Activated CD4-positive, CD25-positive, alpha-beta regulatory T cell treated with anti-CD3 and anti-CD28 coated beads, Interleukin-2, amount 50 U/mL, for 72 hours (primary cell): ENCODE measurements at places on chromosomes 11 and 22.
A peak's percentile ranks its signal among the peaks of the same experiment; 100 is the strongest.

DNA sequence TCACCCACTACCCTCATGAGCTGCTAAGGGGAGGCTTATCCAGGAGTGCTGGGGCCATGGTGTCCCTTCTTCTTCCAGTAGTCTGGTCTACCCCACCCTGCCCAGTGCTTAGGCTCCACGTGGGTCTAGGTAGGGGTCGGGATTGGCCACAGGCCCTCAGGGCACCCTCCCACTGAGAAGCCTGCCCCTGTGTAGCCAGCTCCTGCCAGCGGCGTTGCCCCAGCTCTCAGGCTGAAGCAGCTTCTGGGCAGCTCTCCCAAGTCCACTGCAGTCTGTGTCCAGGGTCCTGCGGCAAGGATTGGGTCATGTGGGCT, 24.0 kb upstream of the RIC3 start:
- DNase-seq, result no peak

DNA sequence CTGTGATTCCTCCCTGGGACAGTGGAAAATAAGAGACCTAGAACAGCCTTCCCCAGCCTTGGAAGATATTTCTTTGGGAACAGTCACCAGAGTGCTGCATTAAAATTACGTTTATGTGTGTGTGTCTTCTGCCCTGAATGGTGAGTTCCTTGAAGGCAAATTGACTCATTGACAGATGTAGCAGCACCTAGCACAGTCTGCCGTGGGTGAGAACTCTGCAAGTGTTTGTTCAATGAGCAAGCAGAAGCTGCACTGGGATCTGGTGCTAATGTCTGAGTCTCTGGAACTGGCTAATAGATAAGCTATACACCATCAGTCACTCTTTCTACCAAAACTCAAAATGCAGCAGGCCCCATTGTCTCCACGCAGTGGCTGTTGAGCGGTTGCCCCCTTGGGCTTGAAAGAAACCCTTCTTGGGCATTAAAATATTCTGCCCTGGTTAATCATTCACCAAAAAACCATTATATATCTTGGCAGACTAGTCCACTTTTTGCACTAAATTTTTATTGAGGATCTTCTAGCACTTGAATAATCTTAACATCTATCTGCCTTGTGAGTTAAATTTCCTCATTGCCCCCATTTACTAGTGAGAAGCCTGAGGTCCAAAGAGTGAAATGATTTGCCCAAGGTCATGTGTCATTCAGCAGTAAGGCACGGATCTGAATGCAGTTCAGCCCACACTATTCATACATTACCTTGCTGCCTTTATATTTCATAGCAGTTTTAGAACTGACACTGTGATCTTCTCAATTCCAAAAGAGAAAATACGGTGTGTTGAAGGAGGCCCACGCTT, 87.8 kb upstream of the GALNT18 start:
- no peak for DNase-seq

- no peak for DNase-seq
These were observed 200.6 kb upstream of the POU2AF2 start for GRCh38 chr11:111044751-111045406.

- no peak for DNase-seq
These were observed 44.4 kb upstream of the TCF20 start for GRCh38 chr22:42314709-42315391.

GRCh38 chr11:68904248-68904847, 657 bp downstream of the IGHMBP2 start:
- peak; percentile 39 for DNase-seq

DNA sequence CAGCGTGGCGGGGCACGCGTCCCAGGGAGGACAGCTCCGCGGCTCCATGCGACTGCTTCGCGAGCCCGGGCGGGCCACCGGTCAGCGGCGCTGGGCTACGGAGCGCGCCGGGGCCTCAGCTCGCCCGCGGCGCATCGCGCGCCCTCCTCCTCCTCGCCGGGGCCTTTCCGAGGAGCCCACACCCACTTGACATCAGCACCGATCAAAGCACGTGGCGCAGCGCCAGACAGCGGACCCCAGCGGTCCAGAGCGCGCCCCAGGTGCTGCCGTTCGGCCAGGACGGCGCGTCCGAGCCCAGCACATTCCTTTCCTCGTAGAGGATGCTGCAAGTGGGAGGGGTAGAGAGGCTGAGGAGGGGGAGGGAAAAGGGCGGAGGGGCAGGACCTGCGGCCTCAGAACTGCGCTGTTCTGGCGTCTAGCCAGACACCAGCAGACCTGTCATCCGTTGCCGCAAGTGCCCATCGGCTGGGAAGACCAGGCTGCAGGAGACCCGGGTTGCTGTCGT, 88.6 kb downstream of the PLEKHA7 start:
- DNase-seq, result peak; percentile 45

DNA sequence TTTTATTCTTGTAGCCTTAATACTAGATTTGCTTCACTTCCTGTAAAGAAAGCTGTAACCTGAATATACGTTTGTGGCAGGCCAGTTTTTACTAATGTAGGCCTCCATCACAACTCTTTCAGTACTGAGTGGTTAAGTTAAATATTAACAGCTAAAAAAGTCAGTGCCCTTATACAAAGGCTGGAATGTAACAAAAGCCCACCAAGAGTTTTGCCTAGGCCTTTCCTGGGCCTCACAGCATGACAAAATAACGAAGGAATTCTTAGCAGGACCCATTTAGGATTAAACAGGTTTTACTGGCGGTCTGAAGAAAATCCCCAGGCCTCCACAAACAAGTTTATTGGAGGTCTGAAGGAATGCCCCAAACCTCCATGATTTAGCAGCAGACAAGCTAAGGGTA, 43.7 kb downstream of the PIWIL3 start:
- no peak for DNase-seq

- no peak for DNase-seq
These were observed 25.1 kb downstream of the RSPH14 start for GRCh38 chr22:23116506-23117263.

DNA sequence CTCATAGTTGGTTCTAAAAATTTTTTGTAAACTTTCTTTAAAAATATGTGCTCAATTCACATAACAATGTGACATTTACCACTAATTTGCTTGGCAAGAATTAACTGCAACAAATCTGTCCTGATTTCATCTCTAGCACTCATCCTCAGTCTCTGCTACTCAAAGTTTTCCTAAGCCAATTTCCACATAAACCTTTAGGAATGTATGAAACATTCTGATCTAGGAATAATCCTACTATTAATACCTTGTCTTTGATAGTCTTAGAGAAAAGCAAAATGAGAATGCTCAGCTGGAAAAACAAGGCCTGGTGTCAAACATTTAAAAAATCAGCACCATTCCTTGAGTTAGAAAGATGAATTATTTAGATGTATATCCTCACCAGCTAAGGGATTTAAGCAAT, 114.3 kb downstream of the CD44 start:
- DNase-seq, result no peak

DNA sequence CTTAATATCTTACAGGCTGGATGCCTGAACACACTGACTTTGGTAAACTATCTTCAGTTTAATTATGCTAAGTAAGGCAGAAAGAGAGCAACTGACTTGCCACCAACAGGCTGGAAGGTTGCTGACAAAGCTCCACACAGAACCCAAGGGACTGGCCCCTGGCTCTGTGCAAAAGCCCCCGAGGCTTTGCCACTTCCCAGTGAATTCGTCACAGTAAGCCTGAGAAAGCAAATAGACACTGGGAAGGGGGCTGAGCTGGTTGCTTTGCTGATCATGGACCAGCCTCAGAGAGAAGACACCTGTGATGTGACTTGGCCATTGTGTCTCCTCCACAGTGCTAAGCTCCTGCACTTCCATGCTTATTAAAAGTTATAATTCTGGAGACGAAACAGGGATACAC, 91.7 kb downstream of the BLID start:
- no peak for DNase-seq

GRCh38 chr11:2573240-2574042, 126.4 kb downstream of the KCNQ1OT1 start:
- peak; percentile 25 for DNase-seq

DNA sequence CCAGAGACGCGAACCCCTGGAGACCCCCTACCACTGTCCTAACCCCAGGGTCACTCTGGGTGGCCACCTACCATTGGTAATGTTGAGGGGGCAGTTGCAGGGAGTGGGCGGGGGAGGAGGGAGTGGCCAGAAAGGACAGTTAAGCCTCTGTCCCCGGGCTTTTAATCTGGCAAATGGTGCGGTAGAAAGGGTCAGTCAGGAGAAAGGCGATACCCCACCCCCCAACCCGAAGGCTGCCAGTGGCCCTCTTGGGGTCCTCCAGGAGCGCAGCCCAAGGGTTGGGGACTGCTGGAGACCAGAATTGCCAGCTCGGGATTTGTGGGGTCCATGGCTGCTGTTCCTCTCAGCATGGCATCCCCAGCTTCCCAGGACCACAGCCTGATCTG, 742 bp downstream of the P2RY2 start:
- no peak for DNase-seq

- no peak for DNase-seq
These were observed 71.0 kb downstream of the PACSIN2 start for GRCh38 chr22:42943981-42944380.

GRCh38 chr11:67031791-67032561, 9.0 kb downstream of the SYT12 start:
- no peak for DNase-seq

DNA sequence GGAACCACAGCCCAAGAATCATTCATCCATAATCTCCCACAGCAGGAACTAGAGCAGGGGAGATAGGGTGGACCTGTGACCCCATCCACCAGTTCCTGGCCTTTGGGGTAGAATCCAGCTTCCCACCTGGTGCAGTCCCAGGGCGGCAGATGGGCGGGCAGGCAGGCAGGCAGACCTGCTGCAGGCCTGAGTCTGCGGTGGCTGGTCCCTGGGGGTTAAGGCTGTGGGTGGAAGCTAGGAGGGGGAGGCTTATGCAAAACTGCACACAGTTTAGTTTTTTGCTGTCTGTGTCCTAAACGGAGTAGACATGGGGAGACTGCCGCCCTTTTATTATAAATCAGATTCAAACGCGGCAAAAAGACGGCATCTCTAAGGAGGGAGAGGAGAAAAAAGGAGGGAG, 4.5 kb upstream of the NEFH start:
- DNase-seq, result no peak

GRCh38 chr11:84292006-84292405, 1005.8 kb upstream of the CCDC90B start:
- no peak for DNase-seq

- DNase-seq, result no peak
These were observed 684 bp upstream of the NFRKB start for GRCh38 chr11:129896062-129896461.

DNA sequence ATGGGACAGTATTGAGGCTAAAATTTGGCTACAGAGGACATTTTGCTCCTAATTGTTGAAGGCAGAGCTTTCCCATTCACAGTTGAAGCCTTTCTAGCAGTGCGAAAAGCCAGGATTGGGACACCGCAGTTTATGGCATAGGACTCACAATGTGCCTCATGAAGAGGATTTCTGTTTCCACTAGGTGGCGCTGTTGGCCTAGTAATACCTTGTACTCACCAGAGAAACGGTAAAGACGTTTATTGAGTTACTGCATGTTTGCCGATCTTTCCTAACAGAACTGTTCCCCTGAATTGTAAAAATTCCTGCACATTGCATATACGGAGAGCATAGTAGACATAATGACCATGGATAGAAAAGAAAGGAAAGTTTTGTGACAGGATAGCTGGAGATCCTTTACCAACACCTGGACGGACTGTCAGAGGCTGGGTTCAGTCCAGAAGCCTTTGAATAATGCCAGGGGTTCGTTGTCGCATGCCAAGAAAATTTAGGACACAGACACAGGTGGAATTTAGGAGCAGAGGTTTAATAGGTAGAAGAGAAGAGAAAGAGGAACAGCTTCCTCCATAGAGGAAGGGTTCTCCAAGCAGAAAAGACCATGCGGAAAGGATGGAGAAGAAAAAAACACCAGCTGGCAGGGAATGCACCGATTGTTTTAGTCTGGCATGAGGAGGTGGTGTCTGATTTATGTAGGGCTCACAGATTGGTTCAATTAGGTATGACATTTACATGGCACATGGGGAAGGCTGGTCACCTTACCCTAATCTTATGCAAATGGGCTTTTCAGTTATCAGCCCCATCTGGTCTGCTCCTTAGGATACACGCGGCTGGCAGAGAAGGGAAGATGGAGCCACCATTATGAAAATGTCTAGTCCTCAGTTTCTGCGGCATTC, 10.8 kb upstream of the OR51D1 start:
- peak; percentile 41 for DNase-seq

DNA sequence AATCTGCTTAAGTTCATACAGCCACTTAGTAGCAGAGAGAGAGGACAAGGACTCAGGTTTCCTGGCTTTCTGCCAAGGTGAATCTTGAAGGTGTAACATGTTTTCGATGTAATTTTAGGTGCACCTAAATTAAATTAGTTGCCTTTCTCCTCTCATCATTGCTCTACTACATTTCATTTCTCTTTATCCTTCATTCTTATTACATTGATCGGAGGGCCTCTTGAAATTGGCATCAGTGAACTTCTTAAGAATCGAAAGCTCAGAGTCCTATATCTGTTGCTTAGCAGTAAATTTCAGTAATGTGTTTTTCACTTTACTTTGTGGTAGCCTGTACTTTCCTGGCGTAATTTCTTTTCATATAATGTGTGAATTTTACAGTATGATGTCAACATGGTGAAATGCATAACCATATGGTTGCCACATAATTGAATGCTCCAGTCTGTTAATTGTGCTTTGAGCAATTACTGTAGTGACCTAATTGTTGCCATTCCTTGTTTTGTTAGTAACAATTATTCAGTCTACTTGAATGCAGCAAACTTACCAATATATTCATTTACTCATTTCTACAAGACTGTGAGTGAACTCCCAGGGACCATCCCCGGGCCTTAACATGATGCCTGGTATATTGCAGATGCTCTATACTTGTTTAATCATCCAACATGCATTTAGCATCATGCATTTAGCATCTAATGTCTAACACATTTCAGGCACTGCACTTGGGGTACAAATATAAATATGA, 138.1 kb downstream of the MAML2 start:
- no peak for DNase-seq

- DNase-seq, result no peak
These were observed 817.7 kb downstream of the TBC1D22A start for GRCh38 chr22:47580121-47580520.

DNA sequence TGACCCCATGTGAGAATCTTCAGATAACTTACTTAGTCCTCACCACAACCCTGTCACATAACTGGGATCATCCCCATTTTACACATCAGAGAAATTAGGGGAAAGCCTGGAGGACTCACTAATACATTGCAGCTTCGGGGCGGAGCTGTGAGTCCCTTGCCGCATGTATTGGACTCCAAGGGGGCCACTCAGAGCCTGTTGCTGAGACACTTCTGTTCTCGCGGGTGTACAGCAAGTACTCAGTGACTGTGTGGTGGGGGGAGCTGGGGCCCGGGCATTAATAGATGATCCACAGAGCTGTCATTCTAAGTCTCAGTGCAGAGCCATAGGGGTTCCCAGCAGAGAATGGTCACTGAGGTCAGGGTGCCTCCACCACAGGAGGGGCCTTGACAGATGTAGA, 13.5 kb downstream of the OAF start:
- no peak for DNase-seq

DNA sequence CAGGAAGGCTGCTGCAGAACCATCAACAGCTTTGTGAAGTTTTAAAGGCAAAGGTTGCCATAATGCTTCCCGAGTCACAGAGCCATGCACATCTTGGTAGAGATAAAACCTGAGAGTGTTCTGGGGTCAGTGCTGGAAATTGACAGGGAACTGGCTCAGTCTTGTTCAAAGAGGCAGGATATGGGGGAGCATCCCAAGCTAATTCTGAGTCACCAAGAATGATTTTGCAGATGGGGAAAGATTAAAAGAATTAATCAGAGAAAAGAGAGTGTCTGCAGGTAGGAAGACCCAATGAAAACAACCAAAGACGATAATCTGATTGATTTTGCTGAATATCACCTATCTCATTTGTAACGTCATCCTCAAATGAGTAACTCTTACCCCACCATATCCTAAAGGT, 99.9 kb upstream of the CD44 start:
- DNase-seq, result no peak

GRCh38 chr11:31264834-31265233, 104.7 kb downstream of the DCDC1 start:
- no peak for DNase-seq

- DNase-seq, result no peak
These were observed 41.6 kb downstream of the MRTFA start for GRCh38 chr22:40594924-40595323.
